ENCODE measurements at places on chromosomes 7 and 10.
A peak's percentile ranks its signal among the peaks of the same experiment; 100 is the strongest.

GRCh38 chr7:116576350-116577319 is 51.8 kb downstream of the CAV1 start:
- DNase-seq = peak; percentile 94

DNA sequence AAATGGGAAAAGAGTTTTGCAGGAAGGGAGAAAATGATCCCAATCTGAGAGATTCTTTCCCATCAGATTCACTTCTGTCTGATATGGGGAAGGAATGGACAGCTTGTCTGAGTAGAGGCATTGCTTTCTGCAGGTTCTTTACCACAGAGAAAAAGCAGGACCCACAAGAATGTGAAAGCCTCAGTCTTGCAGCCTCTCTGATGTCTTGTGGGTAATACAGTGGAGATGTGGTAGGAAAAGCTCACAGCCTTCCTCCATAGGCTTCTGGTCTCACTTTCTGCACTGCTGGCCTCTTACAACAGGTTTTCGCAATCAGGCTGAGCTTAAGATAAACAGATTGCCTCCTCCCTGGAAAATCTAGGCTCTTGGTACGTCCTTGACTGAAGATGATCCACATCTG is 551 bp downstream of the IFIT1 start:
- peak; percentile 7 for DNase-seq

DNA sequence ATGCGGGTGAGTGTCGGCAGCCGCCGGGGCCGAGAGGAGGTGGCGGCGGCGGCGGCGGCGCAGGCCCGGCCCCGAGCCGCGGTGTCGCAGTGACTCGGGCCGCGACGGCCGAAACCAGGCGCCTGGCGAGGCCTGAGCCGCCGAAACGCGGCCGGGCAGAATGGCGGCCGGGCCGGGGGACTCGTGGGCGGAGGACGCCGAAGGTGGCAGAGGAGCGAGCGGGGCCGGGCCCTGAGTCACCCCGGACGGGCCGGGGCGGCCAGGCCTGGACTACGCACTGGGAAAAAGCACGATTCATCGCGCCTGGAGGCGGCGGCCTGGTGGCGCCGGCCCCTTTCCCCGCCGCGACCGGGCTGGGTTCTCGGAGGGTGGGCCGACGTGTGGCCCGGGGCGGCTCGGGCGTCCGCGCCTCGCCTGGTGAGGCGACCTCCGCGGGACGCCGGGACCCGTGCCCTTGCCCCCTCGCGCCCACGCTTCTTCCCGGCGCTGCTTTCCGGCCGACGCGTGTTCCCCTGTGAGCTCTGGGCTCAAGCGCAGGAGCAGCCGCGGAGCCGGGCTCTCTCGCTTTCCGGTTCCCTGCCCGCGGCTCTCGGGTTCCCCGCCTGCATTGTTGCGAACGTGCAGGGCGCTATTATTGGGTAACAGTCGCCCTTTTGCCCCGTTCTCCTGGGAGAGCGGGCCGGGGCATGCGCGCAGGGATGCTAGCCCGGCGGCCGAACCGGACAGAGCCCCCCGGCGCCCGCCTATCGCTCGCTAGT is 500 bp downstream of the CUL1 start:
- DNase-seq = peak; percentile 49

DNA sequence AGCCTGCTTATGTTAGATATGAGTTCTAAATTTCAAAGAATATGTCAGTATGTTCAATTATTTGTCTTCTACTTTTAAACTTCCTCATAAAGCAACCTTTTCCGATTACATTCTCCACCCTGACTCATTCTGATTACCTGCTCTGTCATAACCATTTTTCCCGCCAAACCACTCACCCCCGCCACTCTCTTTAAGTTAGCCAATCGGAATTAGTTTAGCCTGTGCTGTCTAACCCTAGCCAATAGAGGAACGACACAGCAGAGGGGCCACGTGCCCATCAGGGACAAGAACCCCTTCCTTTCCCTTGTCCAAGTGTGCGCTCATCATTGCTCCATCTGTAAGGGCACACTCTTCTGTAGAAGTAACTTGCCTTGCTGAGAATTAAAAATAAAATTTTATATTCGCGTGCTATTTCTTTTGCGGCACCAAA is 91.4 kb downstream of the CCDC71L start:
- no peak for DNase-seq

DNA sequence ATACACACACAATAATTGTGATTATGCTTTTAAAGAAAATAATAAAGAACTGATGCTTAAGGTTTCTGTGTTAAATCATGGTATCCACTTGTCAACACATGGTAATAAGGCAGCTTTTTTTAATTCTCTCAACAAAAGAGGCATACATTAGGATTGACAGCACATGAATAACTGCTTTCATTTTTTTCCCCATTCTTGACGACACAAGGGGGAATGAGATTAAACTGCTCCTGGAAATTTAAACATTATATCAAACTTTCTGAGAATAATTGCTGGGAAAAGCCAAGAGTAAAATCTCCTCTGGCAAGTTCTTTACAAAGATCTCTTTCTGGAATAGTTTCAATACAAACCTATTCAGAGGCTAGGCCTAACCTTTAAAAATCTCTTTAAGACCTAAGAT is 99.0 kb upstream of the GPR22 start:
- no peak for DNase-seq

- no peak for DNase-seq
Observed at GRCh38 chr7:142383841-142384492, 126.1 kb upstream of the PRSS58 start.

GRCh38 chr10:118504467-118505205 is 90.8 kb downstream of the PRLHR start:
- peak; percentile 75 for DNase-seq

DNA sequence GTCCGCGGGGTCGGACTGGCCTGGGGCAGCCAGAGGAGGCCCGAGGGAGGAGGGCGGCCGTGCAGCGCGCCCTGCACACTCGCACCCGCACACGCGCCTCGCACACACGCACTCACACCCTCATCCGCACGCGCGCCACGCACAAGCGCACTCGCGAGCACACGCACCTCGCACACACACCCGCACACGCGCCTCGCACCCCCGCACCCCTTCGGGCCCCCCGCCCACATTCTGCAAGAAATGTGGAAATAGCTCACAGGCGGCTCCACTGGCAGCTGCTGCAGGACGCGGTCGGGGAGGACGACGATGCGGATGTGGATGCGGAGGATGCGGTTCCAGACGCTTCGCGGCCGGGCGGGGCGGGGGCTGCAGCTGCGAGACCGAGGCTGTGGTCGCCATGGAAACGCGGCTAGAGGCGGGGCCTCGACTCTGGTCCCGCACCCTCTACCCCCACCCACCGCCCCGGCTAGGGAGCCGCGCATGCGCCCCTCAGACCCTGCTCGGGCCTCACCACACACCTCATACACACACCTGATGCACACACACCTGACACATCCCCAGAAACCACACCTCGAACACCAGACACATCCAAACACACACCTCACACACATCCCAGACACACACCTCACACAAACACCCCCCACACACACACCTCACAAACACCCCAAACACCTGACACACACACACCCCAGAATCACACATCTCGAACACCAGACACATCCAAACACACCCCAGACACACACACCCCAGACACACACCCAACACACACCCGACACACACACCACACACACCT is at the start of gene CALY:
CALY (minus strand) TSS at position 320 of the 793 bp plus-strand sequence. CDS start 7,907 bp downstream, outside the sequence.
- DNase-seq = peak; percentile 49

DNA sequence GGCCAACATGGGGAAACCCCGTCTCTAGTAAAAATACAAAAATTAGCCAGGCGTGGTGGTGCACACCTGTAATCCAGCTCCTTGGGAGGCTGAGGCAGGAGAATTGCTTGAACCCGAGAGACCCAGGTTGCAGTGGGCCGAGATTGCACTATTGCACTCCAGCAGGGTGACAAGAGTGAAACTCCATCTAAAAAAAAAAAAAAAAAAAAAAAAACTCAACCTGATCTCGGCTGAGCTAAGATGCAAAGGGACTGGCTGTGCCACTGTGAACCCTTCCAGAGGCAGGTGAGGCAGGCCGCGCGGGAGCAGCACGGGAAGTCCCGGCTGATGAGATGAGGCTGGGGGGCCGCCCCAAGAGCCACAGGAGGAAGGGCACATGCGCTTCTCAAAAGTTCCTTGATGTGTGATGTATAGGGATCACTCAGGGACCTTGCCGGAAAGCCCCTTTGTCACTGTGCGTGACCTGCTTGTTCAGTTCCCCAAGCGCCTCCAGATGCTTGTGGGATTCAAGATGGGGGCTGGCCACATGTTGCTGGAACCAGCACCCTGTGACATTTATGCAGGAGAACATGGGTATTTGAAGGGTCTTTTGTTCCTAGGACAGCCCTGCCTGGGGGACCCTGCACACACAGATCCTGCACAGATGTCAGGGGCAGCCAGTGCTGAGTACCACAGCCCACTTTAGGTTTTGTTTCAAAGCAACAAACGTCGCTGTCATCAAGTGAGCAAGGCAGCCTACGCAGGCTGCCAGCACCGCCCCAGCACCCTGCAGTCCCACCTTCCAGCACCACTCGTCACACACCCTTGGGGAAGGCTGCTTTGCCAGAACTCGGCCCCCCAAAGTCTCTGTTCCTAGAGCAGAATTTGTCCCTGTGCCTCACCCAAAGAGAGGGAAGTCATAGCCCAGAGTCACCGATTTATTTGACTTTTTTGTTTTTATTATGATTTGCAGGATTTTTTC is 74.8 kb upstream of the SH2B2 start:
- no peak for DNase-seq

- no peak for DNase-seq
Observed at GRCh38 chr10:8389630-8390029, 335.1 kb downstream of the GATA3 start.

- no peak for DNase-seq
Observed at GRCh38 chr10:76114581-76115001, 683.2 kb downstream of the LRMDA start.

- DNase-seq = no peak
Observed at GRCh38 chr7:11513460-11513859, 318.5 kb downstream of the THSD7A start.

- no peak for DNase-seq
Observed at GRCh38 chr7:48252995-48253394, 81.7 kb downstream of the ABCA13 start.

DNA sequence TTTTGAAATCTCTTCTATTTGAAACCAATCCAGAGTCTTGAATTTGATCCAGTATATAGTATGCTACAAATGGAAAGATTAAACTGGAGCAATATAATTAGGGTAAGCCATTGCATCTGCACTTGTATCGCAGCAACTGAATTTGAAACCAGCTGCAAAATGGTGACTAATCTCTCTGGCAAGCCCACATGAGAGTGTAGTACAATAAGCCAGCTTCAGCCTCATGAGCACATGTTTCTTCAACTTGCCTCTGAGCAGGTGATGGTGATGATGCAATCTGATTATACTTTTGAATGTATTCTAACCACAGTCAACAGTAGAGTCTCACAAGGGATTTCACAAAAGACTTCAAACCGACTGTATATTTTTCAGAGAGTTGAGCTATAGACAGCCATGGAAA is 829 bp upstream of the RPA3 start:
- peak; percentile 65 for DNase-seq

DNA sequence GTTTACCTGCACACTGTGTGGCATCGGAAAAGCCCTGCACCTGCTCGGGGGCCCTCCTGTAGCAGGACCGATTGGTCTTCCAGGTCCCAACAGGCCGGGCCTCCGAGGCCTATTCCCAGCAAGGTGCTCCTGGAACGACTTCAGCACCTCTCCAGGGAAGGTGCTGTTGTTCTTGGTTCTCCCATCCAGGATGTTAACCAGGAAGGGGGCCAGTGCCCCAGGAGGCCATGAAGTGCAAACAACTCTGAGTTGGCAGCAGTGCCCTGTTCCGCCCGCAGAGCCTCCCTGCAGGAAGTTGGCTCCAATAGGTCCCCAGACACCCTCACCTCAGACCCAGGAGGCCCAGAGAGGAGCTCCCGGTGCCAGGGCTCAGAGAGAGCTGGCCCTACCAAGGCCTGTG is 64.0 kb upstream of the DUSP5 start:
- DNase-seq = peak; percentile 14

Data from MG63 (cell line).